A549 treated with Hydrocortisone at 1 μM for 4 hours (cell line): ENCODE measurements at places on chromosomes 5 and 9. TPM values are rescaled to one million over a fixed set of nuclear protein-coding genes. Genes with fewer than 3 reads are reported as not detected.

The FCN1 gene
- not detected in 5 replicates for total RNA-seq

The SPAG8 gene
- 0.27 to 0.49 TPM (median 0.35 TPM) in 5 replicates for total RNA-seq

The ORM2 gene
- not detected in 5 replicates for total RNA-seq

The LHX3 gene
- 0.03 to 0.16 TPM (median 0.10 TPM) in 4 of 5 replicates, not detected in the other for total RNA-seq

The NR4A3 gene
- 1.7 to 2.3 TPM (median 2.0 TPM) in 5 replicates for total RNA-seq

The BAAT gene
- 0.24 to 0.49 TPM (median 0.34 TPM) in 5 replicates for total RNA-seq
